ENCODE measurements at places on chromosomes 6 and 20. TPM values are rescaled to one million over a fixed set of nuclear protein-coding genes. Genes with fewer than 3 reads are reported as not detected.

The MYB gene
- 3.9 TPM for polyA plus RNA-seq

GRCh38 chr20:10179574-10180298 is 38.9 kb upstream of the SNAP25 start:
- DNase-seq = no peak

- DNase-seq = no peak
Measured at GRCh38 chr6:43475516-43475915, 1.9 kb upstream of the TJAP1 start.

GRCh38 chr20:10014431-10014830 is 20.4 kb upstream of the ANKEF1 start:
- no peak for DNase-seq

DNA sequence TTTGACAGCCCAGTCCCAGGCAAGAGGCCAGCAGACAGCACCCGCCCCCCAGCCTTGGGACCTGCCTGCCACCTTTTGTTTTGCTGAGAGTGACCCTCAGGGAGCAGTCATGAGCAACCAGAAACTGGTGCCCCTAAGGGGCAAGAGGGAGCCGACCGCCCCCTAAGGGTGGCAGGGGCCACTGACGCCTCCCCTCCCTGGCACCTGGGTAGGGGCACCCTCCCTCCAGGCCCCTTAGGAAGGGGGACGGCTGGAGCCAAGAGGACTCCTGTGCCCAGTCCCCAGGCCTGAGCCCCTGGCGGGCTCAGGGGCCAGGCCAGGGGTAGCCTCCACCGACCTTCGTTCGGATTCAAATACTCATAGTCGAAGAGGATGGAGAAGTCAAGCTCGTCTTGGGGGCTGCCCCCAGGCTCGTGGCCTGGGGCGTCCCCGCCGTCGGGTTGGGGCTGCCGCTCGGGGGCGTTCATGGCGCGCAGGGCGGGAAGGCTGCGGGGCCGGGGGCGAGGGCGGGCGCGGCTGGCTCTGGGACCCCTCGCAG is 417 bp downstream of the NFATC2 start:
- no peak for DNase-seq

The SOX18 gene
- polyA plus RNA-seq = 9.0 TPM

The C4B gene
- polyA plus RNA-seq = 12.0 TPM

The MOXD1 gene
- polyA plus RNA-seq = 261 TPM

GRCh38 chr6:29870104-29870503 is 42.5 kb downstream of the HLA-G start:
- no peak for DNase-seq

DNA sequence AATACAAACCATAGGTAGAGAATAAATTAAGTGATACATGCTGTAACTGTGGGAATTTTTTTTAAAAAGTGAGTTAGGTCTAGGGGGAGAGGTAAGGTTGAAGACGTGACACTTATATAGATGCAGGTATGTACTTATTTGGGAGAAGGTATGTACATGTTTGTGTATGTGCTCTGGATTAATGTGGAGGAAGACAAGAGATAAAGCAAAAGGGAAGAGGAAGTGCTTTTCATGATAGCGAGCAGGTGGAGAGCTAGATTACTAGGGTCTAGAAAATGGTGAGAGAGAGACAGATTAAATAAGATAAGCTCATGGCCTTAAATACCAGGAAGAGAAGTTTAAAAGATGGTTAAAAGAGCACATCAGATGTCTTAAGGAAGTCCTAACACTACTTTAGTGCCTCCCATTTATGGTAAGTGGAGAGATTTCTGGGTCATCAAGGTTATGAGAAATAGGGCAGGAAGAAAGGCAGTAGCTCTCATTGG is 92.5 kb downstream of the MAN1A1 start:
- DNase-seq = no peak

- DNase-seq = no peak
Measured at GRCh38 chr6:157075549-157076450, 247.5 kb downstream of the TMEM242 start.

The OXT gene
- not detected for polyA plus RNA-seq

GRCh38 chr6:149108038-149108748 is 209.3 kb upstream of the TAB2 start:
- DNase-seq = no peak

DNA sequence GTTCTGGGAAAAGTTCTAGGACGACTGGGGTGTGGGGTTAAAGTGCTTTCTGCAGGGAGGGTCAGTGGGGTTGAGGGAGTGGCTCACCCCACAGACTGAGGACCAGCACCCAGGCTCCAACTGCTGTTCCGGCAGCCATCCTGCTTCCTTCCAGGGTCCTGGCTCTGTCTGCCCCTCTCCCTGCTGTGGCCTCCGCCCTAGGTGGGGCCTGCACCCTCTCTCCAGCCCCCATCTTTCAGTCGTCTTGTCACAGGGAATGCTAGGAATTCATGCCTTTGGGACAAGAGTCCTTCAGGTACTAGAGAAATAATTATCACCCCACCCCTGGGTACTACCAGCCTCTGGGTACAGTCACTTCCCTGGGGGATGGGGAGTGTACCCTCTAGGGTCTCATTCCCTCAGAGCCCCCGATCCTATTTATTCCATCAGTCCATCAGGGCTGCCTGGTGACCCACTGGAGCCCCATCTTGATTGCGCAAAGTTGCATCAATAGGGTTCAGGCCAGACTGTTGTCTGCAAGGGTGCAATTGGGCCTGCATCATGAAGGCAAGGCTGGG is at the start of gene AGER:
Gene AGER, minus strand, starts transcription at position 170 of the 557 bp plus-strand sequence. Its CDS starts 31 bp downstream, at position 139.
- no peak for DNase-seq

The TSHZ2 gene
- 14.4 TPM for polyA plus RNA-seq

DNA sequence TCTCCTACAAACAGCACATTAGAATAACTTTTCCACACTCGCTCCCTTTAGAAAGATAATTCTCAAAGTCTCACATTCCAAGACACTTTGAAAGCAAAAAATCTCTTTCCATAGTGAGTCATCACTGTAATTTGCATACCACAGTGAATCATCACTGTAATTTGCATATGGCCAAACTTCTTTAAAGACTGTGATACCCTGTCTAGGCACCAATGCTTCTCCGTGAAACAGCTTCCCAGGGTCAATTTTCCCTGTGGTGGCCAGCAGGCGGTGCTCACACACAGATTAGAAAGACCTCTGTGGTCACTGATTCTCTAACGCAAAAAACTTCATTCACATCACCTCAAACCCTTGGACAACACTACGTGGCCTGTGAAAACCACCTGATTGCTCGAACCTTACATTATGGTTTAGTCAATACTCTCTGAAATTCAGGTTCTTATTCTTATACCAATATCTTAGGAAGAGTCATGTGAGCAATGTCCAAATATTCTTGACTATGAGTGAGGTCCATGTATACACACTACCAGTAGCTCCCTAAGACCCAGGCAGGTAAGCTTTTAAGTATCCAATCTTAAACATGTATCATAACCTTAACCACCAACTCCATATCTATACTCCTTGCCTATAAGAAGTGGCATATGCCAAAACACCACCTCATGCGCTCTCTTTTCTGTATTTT is 78.5 kb upstream of the PHACTR1 start:
- DNase-seq = peak; percentile 7

DNA sequence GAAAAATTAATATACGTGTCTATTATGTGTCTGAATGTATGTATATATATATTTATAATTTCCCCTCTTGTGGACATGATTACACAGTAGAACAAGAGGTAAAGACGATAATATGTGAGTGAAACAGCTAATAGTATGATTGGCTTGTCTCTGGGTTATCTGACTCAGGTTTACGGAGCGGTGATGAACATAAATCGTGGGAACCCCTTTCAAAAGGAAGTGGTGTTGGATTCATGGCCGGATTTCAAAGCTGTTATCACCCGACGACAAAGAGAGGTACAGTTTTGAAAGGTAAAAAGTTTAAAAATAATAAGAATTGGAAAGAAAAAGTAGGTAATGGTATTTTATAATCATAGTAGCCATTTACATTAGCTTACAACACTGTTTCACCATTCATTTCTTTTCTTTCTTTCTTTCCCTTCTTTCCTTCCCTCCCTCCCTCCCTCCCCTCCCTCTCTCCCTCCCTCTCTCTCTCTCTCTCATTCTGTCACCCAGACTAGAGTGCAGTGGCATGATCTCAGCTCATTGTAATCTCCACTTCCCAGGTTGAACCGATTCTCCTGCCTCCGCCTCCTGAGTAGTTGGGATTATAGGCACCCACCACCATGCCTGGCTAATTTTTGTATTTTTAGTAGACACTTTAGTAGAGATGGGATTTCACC is 15.9 kb downstream of the GLYATL3 start:
- no peak for DNase-seq
